ENCODE measurements at places on chromosomes 3 and 15.

GRCh38 chr15:25903024-25903581, 40.0 kb upstream of the ATP10A start:
- no peak for DNase-seq

DNA sequence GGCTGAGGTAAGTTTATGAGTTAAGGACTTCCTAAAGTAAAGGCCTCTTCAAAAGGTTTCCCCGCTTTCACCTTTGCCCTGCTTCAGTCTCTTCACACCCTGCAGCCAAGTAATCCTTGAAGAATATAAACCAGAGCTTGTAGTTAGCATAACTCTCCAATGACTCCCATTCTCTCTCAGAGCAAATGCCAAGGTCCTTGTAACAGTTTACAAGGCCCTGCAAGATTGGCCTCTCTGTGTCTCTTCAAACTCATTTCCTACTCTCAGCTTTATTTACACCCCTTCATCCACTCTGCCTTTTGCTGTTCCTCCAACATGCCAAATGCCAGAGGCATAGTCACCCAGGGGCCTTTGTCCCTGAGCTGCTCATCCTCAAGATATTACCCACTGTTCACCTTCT, 60.5 kb upstream of the MME start:
- no peak for DNase-seq

DNA sequence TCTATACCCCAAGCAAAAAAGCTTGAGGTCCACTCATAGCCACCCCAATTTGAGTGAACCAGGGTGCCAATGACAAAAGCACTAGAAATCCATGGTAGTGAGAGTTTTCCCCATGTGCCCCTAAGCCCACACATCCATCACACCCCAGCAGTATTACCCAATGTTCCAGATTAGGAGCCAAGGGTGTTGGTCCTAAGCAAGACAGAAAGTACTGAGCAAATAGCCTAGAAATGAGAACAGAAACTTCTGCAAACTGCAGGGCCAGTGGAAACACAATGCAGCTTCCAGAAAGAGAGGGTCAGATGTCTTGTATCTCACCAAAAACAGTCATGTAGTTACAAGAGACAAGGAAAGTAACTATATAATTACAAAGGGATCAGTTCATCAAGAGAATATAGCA, 10.9 kb upstream of the OXTR start:
- DNase-seq = no peak

DNA sequence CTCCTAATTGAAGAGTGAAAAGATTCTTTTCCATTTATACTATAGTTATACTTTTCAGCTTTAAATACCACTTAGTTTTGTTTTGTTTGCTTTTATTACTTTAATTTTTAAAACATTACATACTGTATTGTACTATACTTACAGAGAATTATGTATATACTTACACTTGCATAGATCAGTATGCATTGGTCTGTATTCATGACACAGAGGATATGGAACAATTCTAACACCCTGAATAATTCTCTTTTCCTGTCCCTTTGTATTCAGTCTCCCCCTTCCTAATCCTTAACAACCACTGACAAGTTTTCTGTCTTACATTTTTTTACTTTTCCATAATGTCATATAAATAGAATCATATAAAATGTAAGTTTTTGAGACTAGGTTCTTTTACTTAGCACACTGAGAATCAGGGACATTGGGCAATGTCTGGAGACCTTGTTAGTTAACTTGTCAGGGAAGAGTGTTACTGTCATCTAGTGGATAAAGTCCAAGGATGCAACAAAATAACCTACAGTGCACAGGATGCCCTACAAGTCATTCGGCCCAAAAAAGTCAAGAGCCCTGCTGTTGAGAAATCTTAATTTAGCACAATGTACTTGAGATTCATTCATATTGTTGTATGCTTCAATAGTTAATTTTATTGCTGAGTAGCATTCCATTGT, 95.7 kb upstream of the MCTP2 start:
- DNase-seq = no peak

DNA sequence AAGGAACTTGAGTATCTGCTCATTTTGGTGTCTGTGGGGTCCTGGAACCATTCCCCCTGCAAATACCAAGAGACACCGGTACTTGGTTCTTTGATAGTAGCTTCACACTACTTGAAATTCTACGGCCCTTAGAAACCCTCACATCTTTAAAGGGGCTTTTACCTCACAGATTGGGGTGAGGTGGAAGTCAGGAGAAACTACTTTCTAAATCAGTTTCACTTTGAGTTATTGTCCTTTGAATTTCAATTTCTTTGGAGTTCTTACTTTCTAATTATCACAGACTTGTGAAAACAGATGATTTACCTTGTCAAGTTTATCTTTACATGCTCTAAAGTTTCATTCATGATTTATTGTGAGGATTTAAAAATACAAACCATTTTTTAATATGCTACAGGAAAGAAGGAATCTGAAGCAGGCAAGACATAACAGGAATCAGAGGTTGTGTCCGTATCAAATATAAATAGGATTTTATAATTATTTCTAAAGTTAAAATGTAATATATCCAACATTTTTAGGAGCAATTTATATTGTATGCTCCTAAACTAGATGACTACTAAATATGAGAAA, 98.9 kb downstream of the NEDD4 start:
- DNase-seq = no peak

- DNase-seq = peak; percentile 35
These were observed 25.9 kb downstream of the MELTF start for GRCh38 chr3:197003461-197004385.
